CD4-positive, alpha-beta T cell (primary cell): ENCODE measurements at places on chromosomes 2 and 18. TPM values are rescaled to one million over a fixed set of nuclear protein-coding genes. Genes with fewer than 3 reads are reported as not detected.

BMP10 gene
- not detected for total RNA-seq

STAT4 gene
- 77.1 TPM for total RNA-seq

FAM117B gene
- total RNA-seq: 46.8 TPM

SERPINB7 gene
- not detected for total RNA-seq

DNA sequence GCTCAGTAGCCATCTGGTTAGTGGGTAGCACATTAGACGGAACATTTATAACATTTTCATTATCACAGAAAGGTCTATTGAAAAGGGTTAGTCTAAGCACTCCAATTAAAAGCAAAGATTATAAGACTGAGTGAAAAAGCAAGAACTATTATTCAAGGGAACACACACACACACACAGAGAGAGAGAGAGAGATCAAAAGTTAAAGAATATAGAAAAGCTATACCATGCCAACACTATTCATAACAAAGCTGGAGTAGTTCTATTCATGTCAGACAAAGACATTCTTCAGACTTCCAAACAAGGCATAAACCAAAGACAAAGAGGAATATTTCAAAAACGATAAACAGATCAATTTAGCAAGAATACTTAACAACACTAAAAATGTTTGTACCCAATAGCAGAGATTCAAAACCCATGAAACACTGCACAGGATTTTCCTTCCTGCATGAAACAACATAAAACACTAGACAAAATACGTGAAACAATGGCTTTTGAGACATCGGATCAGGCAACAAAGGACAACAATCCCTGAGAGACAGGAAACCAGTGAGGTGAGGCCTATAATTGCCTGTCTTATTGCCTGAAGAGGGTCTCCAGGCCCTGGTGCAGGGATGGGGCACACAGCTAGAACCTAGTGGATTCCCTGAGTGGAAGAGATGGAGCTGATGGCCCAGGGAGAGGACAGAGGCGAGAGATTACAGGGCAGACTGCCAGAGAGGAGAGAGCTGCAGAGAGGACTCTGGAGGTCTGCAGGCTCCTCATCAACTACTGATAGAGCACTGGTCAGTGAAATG, 83.6 kb upstream of the NPAS2 start:
- DNase-seq: no peak

DNA sequence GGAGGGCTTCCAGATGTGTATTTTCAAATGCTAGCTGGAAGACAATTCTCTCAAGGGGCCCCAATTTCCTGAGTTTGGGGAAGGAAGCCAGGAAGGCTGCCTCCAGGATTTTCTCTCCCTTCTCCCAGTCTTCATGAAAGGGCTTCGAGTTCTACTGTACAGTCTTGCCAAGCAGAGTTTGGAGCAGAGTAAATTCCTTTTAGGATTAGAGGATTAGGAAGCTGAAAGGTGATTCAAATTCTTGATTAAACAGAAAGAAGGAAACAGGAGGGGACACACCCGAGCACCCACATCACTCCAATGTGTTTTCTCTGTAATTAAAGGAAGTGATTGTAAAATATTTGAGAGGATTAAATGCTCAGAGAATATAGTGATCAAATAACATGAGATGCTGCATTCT, 217.8 kb downstream of the SETBP1 start:
- no peak for DNase-seq

GRCh38 chr18:62991389-62991788, 276.0 kb downstream of the PHLPP1 start:
- DNase-seq: no peak

GRCh38 chr2:23503097-23503496, 118.1 kb downstream of the KLHL29 start:
- no peak for DNase-seq

DNA sequence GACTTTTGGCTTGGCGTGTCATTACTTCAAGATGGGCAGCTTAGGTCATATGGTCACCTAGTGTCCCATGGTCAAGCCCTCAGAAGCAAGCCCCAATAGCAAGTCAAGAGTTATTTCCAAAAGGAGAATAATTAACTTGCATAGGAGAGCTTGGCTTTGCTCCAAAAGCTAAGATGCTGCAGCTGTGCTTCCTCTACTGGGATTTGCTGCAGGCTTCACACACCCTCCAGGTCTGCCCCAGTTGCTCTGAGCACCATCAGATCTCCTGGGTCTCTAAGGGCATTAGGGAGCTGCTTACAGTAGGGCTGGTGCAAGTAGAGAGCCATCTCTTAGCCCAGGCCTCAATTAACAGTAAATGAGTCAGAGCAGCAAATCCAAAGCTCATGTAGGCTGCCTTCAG, 46.6 kb downstream of the THUMPD2 start:
- DNase-seq: no peak

DNA sequence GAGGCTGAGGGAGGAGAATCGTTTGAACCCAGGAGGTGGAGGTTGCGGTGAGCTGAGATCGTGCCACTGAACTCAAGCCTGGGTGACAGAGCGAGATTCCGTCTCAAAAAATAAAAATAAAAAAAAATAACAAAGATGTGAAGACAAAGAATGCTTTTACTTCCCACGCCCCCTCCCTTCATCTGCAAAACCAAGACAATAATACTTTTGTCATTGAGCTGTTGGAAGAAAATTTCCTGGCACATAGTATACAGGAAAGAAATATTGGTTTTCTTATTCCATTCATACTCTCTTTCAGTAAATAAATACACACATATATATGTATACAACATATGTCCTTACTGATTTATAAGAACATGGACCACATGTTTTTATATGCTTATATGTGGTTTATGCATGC, 12.2 kb downstream of the GREB1 start:
- no peak for DNase-seq

GRCh38 chr2:70768590-70769085, 638 bp upstream of the ADD2 start:
- no peak for DNase-seq

DNA sequence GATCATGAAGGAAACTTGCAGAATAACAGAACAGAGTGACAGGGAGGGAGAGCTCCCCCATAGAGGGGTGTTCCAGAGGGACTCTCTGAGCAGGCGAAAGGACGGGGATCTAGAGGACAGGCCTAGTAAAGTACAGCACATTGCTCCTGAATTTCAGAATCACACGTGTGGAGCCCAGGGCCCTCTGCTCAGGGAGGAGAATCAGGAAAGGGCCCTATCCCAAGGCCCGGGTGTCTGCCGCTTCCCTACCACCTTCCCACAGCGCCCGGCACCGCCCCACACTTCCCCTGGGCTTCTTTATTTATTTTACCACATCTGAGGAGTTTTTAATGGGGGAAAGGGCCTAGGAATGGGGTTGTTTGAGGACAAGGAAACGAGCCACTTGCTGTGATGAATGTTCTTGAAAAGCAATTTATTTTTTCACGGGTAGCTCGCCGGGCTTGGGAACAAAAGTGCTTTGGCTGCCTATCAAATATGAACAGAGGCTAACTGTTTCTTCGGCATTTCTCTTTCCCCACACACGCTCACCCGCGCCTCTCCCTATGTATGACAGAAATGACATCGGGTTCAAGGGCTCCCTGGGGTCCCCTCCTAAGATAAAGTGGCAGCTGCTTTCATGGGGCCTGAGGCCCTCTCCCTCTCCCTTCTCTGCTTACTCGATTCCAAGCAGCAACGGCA, 79.3 kb upstream of the GLI2 start:
- no peak for DNase-seq

- DNase-seq: no peak
Measured at GRCh38 chr2:131635611-131636010, 107.9 kb downstream of the CCDC74A start.

GRCh38 chr2:236663287-236664101, 93.9 kb downstream of the ACKR3 start:
- DNase-seq: no peak

GRCh38 chr2:55154525-55155030, 77.5 kb downstream of the CLHC1 start:
- no peak for DNase-seq

GRCh38 chr2:24825883-24826772, 32.9 kb downstream of the CENPO start:
- DNase-seq: no peak
